ENCODE measurements at places on chromosomes 4 and X.

DNA sequence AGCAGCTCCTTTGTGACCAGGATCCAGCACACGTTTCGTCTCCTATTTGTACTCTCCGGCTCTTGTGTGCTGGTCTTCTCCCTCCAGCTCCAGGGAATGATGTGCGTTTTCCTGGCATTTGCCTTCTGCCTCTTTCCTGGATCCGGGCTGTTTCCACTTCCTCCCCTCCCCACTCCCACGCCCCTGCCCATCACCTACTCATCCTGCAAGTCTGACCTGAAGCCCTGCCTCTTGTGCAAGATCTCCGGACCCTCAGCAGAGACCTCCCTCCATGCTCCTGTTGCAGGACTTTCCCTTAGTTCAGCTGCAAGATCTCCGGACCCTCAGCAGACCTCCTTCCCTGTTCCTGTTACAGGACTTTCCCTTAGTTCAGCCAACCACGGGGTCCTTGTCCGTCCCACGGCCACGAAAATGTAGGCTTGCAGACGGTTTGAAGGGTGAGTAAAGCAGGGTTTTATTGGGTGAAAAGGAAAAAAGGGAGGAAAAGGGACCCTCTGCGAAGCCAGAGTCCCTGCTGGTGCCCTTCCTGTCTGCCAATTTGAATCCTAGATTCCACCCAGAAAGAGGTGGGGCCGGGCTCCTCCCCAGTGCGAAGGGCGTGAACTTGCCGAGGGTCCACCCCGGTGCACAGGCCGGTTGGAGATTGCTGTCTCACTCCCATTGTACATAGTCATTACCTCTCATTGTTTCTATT lies 74.4 kb upstream of the IRF2 start:
- DNase-seq: no peak

- DNase-seq: peak; percentile 45
These were observed at the start of gene LRAT for GRCh38 chr4:154743683-154744340. LRAT (plus strand) TSS chr4:154744000; CDS start chr4:154744327, 327 bp downstream.

DNA sequence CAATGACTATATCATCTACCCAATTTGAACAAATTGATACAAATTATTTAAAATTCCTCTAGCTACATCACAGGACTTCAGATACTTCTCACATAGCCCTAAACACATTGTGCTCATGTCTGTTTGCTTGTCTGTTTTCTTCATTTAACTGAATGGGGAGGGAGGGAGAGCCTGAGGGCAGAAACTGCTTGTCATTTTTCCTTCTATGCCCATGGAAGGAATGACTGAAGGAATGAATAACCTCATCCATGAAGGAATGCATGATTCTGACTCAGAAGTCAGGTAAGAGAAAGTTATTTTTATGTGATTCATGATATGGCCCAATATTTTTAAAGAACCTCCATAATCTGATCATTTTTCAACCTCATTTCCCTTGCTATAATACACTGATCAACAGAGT lies 418.0 kb upstream of the PITX2 start:
- no peak for DNase-seq

- no peak for DNase-seq
These were observed 76.7 kb downstream of the BMPR1B start for GRCh38 chr4:94834501-94834900.

DNA sequence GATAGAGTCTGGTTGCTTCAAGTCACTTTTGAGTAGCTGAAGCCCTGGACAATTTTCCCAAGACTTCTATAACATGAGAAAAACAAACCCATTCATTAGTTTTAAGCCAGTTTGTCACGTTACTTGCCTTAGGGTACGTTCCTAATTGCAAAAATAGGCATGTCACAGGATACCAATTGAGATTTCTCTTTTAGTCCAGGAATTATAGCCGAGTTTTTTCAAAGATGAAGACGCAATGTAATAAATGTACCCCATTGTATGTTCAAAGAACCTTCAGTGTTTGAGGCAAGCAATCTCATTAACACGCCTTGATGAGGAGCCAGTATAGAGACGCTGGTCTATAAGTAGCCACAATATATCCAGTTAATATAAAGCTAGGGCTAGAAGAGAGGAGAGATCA lies 534.2 kb downstream of the INPP4B start:
- DNase-seq: no peak

DNA sequence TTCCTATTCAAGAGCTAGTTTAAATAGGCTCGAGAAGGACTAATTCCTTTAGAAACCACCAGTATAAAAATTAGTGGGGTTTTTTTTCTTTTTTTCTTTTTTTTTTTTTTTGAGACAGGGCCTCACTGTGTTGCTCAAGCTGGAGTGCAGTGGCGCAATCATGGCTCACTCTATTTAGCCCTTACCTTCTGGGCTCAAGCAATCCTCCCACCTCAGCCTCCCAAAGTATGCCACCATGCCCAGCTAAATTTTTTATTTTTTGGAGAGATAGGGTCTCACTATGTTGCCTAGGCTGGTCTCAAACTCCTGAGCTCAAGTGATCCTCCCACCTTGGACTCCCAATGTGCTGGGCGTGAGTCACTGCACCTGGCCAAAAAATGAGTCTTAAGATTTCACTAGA lies 52.8 kb downstream of the APOO start:
- DNase-seq: no peak

DNA sequence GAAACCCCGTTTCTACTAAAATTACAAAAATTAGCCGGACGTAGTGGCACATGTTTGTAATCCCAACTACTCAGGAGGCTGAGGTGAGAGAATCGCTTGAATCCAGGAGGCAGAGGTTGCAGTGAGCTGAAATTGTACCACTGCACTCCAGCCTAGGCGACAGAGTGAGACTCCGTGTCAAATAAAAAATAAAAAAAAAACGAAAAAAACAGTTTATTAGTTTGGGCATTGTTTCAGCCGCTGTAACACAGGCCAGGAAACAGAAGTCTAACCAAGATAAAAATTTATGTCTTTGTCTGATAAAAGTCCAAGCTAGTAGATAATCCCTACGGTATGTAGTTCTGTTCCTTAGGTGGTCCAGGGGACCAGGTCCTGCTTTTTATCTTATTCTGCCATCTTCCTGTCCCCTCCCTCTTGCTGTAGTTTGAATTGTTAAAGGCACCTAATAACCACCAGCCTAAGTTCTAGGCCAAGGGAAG lies 21.4 kb downstream of the USO1 start:
- DNase-seq: no peak

DNA sequence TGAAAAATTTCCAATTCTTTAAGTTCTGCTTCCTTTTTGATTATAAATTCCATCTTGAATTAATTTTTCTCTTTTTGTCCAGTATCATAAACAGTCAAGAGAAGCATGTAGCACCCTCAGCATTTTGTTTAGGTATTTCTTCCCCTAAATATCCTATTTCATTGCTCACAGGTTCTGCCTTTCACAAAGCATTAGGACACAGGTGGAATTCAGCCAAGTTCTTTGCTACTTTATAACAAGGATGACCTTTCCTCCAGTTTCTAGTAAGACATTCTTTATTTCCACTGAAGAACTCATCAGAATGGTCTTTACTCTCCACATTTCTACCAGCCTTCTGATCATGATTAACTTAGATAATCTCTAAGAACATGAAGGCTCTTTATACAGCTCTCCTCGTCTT lies 7.4 kb downstream of the SLC9B1 start:
- no peak for DNase-seq

DNA sequence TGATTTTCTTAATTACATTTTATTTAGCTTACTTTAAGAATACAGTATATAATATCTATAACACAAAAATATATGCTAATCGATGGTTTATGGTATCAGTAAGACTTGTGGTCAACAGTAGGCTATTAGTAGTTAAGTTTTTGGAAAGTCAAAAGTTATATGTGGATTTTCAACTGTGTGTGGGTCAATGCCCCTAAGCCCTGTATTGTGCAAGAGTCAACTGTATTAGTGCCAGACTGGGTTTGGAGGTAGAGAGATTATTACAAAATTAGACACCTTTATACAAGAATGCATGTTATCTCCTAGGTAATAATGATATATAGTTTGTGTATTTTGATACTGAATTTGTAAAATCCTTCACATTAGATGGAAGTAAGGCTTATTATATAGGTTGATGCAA lies 100.3 kb upstream of the PRR32 start:
- no peak for DNase-seq
